ENCODE measurements at places on chromosomes 7 and 10. TPM values are rescaled to one million over a fixed set of nuclear protein-coding genes. Genes with fewer than 3 reads are reported as not detected.
A peak's percentile ranks its signal among the peaks of the same experiment; 100 is the strongest.

- DNase-seq: no peak
- H3K27ac ChIP-seq: no peak overlapping the region
- H3K4me1 ChIP-seq: no peaks in the 10 kb centered on the region
- no peaks in the 10 kb centered on the region for H3K27me3 ChIP-seq
- no peak overlapping the region for H3K4me3 ChIP-seq
Measured at GRCh38 chr10:96608805-96609204, 22.0 kb upstream of the TM9SF3 start.

- H3K36me3 ChIP-seq: no peaks in the 10 kb centered on the region
- DNase-seq: peak; percentile 96
- no peaks in the 10 kb centered on the region for H3K27me3 ChIP-seq
- peak overlapping the region; percentile 67 for H3K27ac ChIP-seq
Measured at GRCh38 chr10:31940839-31941653, 12.4 kb upstream of the ARHGAP12 start.

DNA sequence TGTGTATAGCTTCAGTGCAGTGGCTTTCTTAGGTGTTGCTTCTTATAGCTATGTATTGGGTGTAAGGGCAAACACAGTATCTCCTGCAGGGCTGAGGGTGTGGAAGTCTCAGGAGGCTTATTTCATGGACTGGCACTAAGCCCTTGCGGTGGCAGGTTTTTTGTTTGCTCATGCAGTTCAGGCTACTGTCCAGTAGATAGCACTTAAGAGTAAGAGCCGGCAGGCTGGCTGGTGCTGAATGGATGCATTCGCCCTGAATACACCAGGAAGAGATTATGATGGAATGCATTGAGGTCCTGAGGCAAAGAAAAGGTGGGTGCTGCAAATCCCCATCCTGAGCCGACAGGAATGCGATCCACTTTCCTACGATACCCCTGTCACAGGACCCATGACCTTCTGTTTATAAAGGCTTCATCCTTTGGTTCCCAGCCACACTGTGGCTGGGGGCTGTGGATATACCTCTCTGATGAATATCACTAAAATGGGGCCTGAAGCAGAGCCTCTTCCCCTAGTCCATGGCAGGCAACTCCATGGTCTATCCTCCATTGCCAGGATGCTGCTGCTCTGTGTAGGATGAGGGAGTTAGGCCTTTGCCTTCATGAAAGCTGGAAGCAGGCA lies 44.9 kb downstream of the ANXA8 start:
- peaks cover 3% of the 10 kb centered on the region for H3K27me3 ChIP-seq
- no peak overlapping the region for H3K27ac ChIP-seq
- H3K4me1 ChIP-seq: no peaks in the 10 kb centered on the region
- DNase-seq: peak; percentile 42

DNA sequence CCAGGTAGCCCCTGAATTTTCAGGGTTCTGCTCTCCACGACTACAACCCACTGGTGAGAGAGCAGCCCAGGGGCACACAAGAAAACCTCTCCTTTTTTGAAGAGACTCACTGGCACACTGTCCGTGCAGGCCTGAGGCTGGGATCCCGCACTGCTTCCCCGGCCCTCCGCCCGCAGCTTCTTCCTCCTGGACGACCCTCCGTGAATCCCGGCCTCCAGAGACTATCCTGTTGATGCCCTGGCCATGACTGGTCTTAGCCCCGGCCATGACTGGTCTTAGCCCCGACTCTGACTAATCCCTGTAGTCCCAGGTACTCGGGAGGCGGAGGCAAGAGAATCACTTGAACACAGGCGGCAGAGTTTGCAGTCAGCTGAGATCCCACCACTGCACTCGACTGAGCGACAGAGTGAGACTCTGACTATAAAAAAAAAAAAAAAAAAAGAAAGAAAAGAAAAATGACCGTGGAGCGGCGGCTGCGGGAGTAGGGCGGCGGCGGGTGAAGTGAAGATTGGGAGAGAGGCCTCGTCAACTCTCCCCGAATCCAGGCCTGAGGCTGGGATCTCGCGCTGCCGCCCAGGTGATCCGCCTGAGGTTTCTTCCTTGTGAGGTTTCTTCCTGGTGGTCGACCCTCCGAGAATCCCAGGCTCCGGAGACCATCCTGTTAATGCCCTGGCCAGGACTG lies 196.4 kb downstream of the ZNF716 start:
- no peak overlapping the region for H3K27ac ChIP-seq
- no peak for DNase-seq
- no peaks in the 10 kb centered on the region for H3K36me3 ChIP-seq
- no peak overlapping the region for H3K4me3 ChIP-seq
- H3K27me3 ChIP-seq: no peaks in the 10 kb centered on the region

Gene OIT3
- not detected for total RNA-seq

DNA sequence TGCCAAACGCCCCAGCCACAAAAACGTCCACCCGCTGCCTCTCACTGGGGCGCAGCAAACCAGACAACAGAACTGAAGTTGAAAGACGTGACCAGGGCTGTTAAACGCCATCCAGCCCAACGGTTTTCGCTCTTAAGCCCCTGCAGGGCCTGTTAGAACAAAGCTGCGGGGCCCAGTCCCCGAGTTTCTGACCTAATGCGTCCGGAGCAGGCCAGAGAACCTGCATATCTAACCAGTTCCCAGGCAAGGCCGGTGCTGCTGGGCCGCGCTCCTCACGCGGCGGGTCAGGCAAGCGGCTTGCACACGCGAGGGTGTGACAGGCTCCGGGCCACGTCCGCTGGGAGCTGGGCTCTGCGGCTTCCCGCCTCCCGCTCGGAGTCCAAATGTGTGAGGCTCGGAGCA lies 87.0 kb downstream of the PTPRN2 start:
- no peaks in the 10 kb centered on the region for H3K27me3 ChIP-seq
- H3K36me3 ChIP-seq: no peaks in the 10 kb centered on the region
- DNase-seq: no peak
- no peak overlapping the region for H3K27ac ChIP-seq
- H3K4me3 ChIP-seq: no peak overlapping the region

GRCh38 chr7:159093351-159093971 lies 51.2 kb downstream of the VIPR2 start:
- peaks cover 11% of the 10 kb centered on the region for H3K4me1 ChIP-seq
- H3K27me3 ChIP-seq: no peaks in the 10 kb centered on the region
- no peak overlapping the region for H3K27ac ChIP-seq

- no peaks in the 10 kb centered on the region for H3K4me1 ChIP-seq
- H3K36me3 ChIP-seq: no peaks in the 10 kb centered on the region
- no peak overlapping the region for H3K27ac ChIP-seq
Measured at GRCh38 chr10:116084161-116084560, 188.8 kb downstream of the GFRA1 start.

Gene PSD
- total RNA-seq: 7.3 TPM

DNA sequence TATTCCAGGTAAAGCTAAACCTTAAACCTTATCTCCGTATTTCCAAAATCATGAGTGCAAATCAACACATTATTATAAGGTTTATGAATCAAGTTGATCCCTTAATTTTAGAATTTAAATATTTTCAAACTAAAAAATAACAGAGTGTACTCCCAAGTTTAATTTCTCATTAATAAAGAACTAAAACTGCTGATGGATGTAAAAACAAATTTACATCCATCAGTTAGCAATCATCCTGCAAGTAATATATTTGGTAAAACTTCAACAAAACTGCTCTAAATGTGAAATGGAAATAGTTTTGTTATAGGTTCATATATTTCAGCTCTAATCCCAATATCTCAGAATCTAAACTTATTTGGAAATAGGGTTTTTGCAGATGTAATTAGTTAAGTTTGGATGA lies 71.3 kb upstream of the ZNF804B start:
- H3K4me1 ChIP-seq: no peaks in the 10 kb centered on the region
- H3K4me3 ChIP-seq: no peak overlapping the region
- H3K27me3 ChIP-seq: peaks cover 14% of the 10 kb centered on the region
- no peak overlapping the region for H3K27ac ChIP-seq

DNA sequence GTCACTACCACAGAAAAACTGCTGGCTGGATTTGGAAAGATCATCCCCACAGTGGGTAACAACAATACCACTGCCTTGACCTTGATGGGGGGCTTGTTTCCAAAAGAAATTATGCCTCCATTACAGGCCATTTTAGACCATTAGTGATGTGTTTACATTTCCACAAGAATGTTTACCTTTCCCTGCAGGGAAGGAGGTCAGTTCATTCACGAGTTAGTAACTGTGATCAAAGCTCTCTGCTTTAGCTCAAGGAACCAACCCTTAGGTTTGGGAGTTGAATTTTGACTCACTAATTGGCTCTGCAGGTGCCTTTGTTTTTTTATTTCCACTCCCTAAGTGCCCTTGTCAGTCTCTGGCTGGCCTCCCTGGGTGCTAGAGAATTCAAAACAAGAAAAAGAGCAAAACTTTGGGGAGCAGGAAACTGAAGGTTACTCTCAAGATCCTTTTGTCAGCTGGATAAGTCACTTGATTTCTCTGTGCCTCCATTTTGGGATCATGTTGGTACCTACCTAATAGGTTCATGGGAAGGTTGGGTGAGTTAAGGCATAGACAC lies 41.1 kb upstream of the NUPR2 start:
- H3K27me3 ChIP-seq: no peaks in the 10 kb centered on the region
- H3K36me3 ChIP-seq: no peaks in the 10 kb centered on the region
- no peak for DNase-seq
- H3K27ac ChIP-seq: no peak overlapping the region

DNA sequence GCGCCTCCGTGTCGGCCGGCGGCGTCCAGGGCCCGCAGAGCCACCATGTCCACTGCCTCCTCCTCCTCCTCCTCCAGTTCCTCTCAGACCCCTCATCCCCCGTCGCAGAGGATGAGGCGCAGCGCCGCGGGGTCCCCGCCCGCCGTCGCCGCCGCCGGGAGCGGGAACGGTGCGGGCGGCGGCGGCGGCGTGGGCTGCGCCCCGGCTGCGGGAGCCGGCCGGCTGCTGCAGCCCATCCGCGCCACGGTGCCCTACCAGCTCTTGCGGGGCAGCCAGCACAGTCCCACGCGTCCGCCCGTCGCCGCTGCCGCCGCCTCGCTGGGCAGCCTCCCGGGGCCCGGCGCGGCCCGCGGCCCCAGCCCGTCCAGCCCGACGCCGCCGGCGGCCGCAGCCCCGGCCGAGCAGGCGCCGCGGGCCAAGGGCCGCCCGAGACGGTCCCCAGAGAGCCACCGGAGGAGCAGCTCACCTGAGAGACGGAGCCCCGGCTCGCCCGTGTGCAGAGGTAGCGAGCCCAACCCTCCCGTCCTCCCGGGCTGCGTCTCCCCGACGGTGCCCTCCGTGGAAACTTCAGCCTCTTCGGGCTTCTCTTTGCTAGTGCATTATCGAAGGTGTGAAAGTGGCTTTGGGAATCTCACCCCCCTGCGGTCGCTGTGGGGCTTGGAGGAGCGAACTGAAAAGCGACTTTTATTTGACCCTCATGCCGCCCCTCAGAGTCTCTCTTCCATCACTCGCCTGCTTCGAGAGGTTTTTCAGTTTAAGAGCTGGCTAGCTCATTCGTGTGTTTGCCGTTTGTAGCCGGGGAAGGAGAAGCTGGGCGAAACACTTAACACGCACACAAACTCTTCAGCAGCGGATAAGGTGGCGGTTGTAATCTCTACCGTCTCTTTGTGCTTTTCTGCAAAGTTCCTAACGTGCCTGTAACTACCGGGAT lies 975 bp downstream of the GLCCI1 start:
- peak overlapping the region; percentile 86 for H3K4me3 ChIP-seq
- H3K27ac ChIP-seq: peak overlapping the region; percentile 82
- peak; percentile 52 for DNase-seq
- H3K27me3 ChIP-seq: no peaks in the 10 kb centered on the region
- H3K4me1 ChIP-seq: peaks cover 6% of the 10 kb centered on the region

Gene CUZD1
- total RNA-seq: 1.6 TPM

GRCh38 chr7:30841025-30841735 lies 70.0 kb downstream of the MINDY4 start:
- no peak for DNase-seq
- no peak overlapping the region for H3K4me3 ChIP-seq
- no peaks in the 10 kb centered on the region for H3K36me3 ChIP-seq
- H3K27me3 ChIP-seq: no peaks in the 10 kb centered on the region

Gene RBP3
- not detected for total RNA-seq

GRCh38 chr10:22340329-22341189 lies 4.7 kb upstream of the SPAG6 start:
- H3K36me3 ChIP-seq: no peaks in the 10 kb centered on the region
- peak overlapping the region; percentile 92 for H3K27ac ChIP-seq
- peak overlapping the region; percentile 73 for H3K4me3 ChIP-seq
- peaks cover 78% of the 10 kb centered on the region for H3K27me3 ChIP-seq

DNA sequence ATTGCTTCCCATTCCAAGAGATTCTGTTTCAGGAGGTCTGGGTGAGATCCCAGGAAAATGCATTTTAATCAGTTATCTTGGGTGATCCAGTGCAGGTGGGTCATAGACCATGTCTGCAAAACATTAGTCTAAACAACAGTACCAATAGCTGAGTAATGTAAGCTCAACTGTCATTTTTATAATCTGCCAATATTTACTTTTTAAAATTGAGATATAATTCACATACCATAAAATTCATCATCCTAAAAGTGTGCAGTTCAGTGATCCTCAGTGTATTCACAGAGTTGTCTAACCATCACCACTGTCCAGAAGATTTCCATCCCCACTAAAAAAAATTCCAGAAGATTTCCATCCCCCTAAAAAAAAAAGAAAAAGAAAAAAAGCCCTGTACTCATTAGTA lies 51.0 kb downstream of the FAM204A start:
- H3K27ac ChIP-seq: no peak overlapping the region
- no peaks in the 10 kb centered on the region for H3K4me1 ChIP-seq
- no peaks in the 10 kb centered on the region for H3K36me3 ChIP-seq
- H3K4me3 ChIP-seq: no peak overlapping the region

GRCh38 chr7:1225441-1226185 lies 7.1 kb upstream of the UNCX start:
- H3K27ac ChIP-seq: peak overlapping the region; percentile 97
- H3K4me3 ChIP-seq: peak overlapping the region; percentile 19
- H3K36me3 ChIP-seq: no peaks in the 10 kb centered on the region
- H3K27me3 ChIP-seq: no peaks in the 10 kb centered on the region
- DNase-seq: no peak
- H3K4me1 ChIP-seq: peaks cover 45% of the 10 kb centered on the region

DNA sequence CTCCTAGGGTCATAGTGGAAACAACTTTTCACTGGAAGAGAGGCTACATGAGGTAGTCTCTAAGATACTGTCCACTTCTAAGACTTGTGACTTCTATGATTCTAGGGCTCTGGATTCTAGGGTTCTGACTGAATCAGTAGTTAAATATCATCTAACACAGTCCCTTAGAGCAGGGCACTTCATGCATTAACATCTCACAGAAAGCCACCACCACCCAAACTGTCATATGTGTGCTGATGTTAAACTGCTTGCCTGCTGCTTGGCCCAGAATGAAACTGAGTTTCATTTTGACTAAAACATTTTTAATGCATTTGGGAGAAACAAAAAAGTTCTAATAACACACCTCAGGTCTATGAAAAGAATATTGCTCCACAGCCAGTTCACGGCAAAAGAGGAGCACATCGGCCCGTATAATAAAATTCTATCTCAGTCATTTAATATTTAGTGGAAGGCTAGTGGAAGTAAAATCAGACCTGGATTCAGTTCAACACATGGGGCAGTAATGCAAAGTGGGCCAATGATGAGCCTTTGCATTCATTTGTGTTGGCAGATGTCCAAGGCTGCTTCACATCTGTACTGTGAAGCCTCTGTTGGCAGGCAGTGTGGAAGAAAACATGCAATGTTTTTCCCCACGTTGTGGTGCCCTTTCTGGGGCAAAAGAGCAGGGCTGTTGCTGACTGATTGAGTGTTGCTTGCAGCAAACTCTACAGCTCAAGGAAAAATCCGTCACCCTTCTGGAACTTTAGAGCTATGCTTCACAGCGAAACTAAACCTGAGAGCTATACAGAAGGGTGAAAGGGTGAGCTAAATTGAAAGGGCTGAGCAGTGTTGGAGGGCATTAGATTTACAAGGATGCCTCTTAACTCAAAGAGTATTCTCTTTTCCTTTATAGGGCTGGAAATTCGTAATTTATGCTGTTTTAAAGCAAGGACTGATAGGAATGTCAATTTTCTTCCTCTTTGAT lies 33.5 kb upstream of the AUTS2 start:
- no peak overlapping the region for H3K4me3 ChIP-seq
- H3K27me3 ChIP-seq: no peaks in the 10 kb centered on the region
- H3K36me3 ChIP-seq: no peaks in the 10 kb centered on the region
- peak; percentile 81 for DNase-seq
- H3K27ac ChIP-seq: no peak overlapping the region

Data from A673 (cell line).